ENCODE measurements at places on chromosomes 16 and 17.

GRCh38 chr16:35559911-35560636 is 2100.7 kb downstream of the TP53TG3F start:
- no peak for DNase-seq

GRCh38 chr17:70161519-70161918 is 7.8 kb upstream of the KCNJ2 start:
- DNase-seq = no peak

DNA sequence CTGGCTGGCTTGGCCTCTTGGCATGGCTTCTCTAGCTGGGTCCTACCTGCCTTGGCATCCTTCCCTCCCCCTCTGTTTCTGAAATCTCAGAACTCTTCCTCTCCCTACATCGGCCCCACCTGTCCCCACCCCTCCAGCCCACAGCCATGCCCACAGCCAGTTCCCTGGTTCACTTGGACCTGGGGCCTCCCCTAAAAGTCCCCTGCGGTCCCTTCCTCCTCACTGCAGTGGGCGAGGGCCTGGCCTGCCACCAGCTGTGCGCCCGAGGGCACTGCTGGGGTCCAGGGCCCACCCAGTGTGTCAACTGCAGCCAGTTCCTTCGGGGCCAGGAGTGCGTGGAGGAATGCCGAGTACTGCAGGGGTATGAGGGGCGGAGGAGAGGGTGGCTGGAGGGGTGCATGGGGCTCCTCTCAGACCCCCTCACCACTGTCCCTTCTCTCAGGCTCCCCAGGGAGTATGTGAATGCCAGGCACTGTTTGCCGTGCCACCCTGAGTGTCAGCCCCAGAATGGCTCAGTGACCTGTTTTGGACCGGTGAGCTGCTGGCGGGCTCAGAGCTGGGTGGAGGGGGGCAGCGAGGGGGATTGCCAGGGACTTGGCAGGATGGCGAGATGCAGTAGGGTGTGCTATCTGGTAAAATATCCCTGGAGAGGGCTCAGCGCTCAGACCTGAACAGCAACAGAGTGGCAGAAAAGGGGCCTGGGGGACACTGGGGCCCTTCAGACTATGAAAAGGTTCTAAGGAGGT is 14.1 kb downstream of the MIEN1 start:
- DNase-seq = no peak

- no peak for DNase-seq
Observed at GRCh38 chr17:15284537-15284936, 19.4 kb upstream of the PMP22 start.

DNA sequence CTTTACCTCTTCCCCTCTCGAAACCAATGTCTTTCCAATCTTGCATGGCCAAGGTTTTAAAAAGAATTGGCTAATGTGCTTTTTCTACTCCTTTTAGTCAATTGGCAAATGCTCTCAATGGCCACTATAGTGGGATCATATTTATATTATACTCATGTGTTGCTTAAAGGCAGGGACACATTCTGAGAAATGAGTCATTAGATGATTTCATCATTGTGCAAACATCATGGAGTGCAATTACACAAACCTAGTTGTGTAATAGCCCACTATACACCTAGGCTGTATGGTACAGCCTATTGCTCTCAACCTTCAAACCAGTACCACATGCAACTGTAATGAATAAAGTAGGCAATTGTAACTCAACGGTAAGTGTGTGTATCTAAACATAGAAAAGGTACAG is 180.9 kb downstream of the HS3ST3A1 start:
- no peak for DNase-seq

DNA sequence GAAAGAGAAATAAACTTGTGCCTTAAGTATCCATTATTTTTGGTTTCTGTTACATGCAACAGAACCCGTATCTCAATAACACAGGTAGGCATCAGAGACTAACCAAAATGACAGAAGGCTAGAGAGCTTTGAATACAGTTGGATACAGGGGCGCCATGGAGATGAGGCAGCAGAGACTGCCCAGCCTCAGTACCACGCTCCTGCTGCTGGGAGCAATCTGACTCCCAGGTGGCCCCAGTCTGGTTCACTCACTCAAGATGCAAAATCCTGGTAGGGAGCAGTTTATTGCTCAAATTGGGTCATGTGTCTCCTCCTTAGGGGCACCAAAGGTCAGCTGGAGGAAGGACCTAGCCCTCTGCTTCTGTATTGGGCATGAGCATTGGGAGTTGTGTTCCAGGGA is 218.9 kb downstream of the USP22 start:
- no peak for DNase-seq

DNA sequence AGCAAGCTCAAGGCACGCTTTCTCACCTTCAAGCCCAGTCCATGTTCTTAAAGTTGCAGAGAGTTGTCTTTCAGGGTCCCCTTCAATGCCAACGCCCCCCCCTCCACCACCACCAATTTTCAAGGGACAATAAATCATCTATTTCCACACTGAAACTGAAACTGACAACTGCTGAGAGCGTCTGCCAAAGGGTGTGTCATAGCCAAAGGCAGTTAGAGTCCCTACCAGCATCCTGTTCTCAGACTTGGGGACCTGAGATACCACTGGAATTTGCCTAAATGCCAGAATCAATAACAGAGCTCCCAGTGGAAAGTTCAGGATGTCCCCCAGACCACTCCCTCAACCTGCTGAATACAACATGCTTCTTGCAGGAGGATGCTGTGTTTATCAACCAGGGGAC is 133.2 kb upstream of the SOX9 start:
- no peak for DNase-seq

DNA sequence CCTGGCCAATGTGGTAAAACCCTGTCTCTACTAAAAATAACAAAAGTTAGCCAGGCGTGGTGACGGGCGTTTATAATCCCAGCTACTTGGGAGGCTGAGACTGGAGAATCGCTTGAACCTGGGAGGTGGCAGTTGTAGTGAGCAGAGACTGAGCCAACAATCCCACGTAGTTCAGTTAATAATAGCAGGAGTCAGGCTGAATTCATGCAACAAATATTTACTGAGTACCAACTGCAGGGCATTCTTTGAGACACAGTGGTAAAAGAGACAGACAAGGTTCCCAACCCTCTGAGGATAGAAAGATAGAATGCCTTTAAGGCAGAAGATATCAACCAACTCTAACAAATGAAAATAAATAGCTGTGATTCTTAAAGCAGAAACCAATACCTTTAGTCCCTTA is 39.1 kb downstream of the SPOP start:
- no peak for DNase-seq

DNA sequence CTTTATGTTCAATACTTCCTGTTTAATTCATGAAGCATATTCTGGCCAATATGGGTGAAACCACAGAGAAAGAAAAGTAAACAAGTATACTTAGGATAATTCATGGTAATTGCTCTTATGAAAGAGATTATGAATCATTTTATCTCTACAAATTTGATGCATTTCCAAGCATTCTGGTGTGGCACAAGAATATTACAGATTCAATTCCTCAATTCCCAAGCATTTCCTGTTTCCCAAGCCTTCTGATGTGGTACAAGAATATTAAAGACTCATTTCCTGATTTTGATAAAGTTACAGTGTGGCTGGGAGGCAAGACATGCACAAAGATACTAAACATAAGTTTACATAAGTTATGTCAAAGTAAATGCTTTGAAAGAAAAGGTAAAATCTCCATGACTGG is 126.1 kb upstream of the NUDT7 start:
- no peak for DNase-seq

GRCh38 chr16:70684146-70685060 is 1.4 kb downstream of the MTSS2 start:
- DNase-seq = no peak

DNA sequence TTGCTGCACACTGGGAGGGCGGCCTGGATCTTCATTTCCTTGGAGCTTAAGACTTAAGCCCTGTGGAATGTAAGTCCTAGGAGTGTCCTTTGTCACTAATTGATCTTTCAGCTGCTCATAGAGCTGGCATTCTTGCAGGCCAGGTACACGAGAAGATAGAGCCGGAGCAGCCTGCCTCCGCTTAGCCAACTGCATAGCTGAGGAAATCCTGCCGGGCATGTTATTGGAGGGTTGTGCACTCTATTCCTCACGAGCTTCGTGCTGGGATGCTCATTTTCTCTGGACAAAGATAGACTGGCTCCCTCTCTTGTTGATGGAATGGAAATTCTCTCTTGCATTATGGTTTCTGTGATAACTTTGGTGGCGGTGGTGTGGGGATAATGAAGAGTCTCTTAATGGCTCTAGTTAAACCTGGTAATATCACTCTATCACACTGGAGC is 76.9 kb downstream of the RPA1 start:
- no peak for DNase-seq

DNA sequence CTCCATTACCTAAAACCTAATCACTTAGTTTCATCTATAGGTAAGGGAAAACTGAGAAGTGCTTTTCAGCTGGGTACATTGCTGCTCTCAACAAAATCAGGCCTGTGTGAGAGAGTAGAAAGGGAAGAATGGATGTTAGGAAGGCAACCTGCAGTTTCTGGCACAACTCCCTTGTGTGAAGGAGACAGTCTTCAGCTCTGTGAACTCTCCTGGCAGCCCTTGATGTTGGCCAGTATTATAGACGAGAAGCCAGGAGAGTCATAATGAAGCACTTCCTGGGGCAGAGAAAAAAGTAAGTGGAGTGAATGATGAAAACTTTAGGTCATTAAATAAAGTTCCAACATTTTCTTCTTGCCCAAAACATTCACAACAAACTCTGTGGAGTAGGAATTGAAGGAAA is 260.1 kb downstream of the IRX3 start:
- no peak for DNase-seq

GRCh38 chr17:17839791-17840707 is 3.3 kb upstream of the SREBF1 start:
- peak; percentile 70 for DNase-seq

DNA sequence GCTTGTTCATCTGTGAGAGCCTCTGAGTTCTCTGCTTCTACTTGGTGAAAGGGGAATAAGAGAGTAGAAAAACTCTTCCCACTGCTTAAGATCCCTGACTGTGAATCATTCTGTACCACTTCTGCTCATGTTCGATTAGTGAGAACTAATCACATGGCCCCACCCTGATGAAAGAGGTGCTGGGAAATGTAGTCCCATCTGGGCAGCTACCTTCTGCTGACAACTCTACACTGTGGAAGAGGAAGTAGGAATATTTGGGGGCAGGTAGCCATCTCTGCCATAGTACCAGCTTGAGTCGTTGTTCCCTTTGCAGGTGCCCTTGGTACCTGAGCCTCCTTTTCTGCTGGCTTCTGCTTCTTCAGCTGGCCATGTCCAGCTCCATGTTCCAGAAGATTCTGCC is 29.9 kb downstream of the NKD1 start:
- DNase-seq = no peak

DNA sequence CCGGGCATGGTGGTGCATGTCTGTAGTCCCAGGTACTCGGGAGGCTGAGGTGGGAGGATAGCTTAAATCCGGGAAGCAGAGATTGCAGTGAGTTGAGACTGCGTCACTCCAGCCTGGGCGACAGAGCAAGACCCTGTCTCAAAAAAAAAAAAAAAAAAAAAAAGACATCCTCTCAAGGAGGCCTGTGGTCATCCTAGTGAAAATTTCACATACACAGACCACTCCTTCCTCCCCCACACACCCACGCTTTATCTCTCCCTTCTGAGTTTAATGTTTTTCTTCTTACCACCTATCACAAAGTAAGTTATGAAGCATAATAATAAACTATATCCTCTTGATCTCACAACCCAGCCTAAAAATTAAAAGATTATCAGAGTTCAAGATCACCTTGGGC is 1.3 kb upstream of the NOL11 start:
- no peak for DNase-seq

GRCh38 chr16:23452221-23452571 is 793 bp downstream of the COG7 start:
- no peak for DNase-seq

DNA sequence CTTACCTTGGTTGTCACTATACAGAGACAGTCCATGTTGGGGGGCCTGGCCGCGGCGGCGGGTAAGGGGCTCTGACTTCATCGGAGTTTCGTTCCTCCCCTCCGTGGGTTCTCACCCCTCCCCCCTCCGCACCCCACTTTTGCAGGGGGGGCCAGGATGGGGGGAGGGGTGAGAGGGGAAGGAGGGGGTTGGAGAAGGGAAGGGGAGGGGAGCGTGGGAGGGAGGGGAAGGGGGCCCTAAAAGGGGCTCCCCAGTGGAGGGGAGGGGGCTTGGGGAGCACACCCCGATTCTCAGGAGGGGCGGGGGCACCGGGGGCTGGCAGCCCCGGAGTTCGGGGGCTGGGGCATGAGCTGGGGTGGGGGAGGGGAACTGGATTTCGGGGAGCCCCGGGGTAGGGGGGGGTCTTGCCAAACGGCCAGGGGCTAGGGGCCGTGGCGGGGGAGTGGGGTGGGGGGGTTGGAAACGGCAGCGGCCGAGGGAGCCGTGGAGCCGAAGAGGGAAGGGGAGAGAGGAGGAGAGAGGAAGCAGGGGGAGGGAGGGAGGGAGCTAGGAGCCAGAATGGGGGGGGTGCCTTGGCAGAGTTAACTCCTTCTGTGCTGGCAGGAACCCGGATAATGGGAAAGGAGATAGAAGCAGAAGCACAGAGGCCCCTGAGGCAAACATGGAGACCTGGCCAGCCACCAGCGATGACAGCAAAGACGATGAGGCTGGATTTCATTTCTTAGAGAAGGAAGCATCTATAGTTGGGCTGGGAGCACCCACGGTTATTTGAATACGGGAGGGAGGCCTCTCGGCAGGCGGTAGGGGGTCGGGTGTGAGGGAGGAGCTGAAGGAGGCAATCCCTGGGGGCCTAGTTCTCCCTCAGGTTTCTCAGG is 2.3 kb downstream of the DLG4 start:
- DNase-seq = no peak

- no peak for DNase-seq
Observed at GRCh38 chr16:64211331-64211730, 910.5 kb downstream of the CDH11 start.

DNA sequence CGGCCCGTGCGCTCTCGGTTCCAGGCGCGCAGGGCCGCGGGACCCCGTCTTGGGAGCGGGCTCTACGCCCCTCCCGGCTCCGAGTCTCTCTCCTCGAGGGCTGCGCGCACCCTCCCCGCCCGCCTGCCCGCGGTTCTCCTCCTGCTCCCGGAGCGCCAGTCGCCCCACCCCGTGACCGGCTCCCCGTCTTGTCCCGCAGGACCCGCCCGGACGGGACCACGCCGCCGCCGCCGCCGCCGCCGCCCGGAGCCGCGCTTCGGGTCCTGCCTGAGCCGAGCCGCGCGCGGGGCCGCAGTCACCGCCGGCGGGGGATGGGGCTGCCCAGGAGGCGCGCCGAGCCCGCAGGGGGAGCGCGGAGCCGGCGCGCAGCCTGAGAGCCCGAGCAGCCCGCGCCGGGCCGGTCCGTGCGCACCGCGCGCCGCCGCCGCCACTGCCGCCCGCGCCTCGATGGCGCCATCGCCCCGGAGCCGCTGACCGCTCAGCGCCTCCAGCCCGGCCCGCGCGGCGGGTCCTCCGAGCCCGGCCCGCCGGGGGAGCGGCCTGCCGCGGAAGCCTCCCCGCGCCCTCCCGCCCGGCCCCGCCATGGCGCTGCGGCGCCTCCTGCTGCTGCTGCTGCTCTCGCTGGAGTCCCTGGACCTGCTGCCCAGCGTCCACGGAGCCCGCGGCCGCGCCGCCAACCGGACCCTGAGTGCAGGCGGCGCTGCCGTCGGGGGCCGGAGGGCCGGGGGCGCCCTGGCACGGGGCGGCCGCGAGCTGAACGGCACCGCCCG is at the start of gene SHISA6:
Gene SHISA6 (plus strand): TSS at position 373 of the 770 bp plus-strand sequence.
- no peak for DNase-seq

Measured in effector memory CD8-positive, alpha-beta T cell (primary cell).